T-helper 1 cell (primary cell): ENCODE measurements at places on chromosomes 11 and 22.

DNA sequence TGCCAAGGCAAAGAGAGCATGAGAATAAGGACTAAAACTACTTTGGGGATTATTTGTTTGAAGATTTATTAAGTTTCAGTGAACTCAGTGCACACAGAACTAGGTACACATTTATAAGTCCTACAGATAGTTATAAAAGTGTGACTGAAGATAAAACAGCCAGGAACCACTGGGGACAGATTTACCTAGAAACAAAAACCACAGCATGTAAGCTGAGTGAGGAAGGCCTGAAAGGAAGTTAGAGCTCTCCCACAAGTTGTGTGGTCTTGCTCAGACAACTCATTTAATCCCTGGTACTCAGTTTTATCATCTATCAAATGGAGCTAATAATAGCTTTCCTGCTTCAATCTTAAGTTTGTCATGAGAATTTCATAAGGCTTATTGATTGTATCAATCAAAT, 311.2 kb upstream of the FAT3 start:
- no peak for DNase-seq

DNA sequence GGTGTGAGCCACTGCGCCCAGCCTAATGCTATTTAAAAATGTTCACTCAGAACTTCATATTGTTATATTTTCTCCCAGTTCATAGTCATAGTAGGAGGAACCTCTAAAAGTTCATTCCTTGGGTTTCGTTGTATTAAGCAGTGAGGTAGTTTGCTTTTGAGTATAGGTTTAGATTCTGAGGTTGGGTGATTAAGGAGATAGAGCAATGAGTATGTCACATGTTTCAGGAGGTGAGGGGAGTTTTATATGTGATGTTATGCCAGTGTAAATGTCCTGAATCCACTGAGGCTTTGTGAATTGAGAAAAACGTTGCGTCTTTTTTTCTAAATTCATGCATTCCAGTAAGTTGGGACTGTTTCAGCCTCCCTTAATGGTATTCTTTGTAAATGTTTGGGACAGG, 4.2 kb downstream of the UBE2L3 start:
- no peak for DNase-seq

DNA sequence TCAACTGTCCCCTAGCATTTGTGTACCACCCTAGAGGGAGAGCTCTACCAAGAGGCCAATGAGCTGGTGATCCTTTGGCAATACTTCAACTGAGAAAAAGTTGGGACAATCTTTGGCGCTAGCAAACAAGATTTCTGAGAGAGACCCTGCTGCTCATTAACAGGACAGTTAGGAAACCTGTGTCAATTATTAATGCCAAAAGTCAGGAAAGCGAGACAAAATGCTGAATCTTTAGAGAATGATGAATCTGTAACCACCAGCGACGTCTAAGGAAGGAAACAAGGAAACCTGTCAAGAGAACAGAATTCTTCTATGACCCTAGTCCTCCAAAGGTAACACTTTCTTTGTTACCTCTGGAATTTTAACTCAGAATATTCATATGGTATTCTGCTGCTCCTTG, 19.9 kb downstream of the LARGE2 start:
- DNase-seq, result no peak

- DNase-seq, result no peak
Measured at GRCh38 chr11:17209939-17210245, 2.1 kb upstream of the PIK3C2A start.

- no peak for DNase-seq
Measured at GRCh38 chr11:65435411-65435931, 12.9 kb downstream of the NEAT1 start.

- no peak for DNase-seq
Measured at GRCh38 chr11:33086017-33086416, 46.6 kb downstream of the TCP11L1 start.

- no peak for DNase-seq
Measured at GRCh38 chr11:3170756-3171650, 5.9 kb upstream of the OSBPL5 start.

GRCh38 chr11:68936358-68936636, 32.6 kb downstream of the IGHMBP2 start:
- DNase-seq, result no peak

DNA sequence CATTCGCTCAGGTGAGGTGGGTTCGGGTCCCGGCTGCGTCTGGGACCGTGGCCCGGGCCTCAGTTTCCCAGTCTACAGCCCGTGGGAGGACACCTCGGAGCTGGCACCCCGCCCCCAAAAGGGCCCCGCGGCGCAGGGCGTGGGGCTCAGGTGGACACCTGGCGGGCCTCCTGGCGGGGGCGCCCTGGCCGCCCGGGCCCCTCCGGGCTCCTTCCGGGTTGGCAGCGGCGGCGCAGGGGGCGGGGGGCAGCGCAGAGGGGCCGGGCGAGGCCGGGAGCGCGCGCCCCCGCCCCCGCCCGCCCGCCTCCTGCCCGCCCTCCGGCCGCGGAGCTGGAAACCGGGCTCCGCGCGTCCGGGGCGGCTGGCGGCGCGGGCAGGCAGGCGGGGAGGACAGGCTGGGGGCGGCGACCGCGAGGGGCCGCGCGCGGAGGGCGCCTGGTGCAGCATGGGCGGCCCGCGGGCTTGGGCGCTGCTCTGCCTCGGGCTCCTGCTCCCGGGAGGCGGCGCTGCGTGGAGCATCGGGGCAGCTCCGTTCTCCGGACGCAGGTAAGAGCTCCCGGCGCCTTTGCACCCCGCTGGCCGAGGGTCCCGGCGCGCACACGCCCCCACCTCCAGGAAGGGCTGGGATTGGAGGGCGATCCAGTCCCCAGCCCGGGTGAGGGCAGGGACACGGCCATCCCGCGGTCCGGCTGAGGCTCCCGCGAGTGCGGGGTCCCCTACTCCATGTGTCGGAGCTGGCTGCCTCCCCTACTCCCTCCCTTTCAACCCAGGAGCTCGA, at the start of gene EMID1:
EMID1 (plus strand) TSS at position 303 of the 778 bp plus-strand sequence; CDS start at position 446, 143 bp downstream.
- no peak for DNase-seq

DNA sequence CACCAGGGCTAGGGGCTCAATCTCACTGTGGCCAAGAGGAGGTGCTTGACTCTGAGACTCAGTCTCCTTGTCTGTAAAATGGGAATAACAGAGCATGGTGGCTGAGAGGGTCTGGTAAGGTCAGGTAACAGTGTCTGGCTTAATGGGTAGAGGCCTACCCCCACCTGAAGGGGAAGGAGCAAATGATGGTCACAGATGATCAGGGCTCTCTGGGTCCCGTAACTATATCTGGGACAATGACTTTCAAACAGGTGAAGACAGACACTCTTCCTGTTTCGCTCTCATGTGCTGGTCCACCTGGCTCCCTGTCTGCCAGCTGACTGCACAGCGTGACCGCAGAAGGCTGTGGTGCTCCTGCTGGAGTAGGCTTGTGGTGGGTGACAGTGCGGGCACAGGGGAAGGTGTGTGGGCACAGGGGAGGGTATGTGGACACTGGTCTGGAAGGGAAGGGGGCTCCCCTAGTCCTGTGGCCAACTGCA, 4.0 kb downstream of the A4GALT start:
- DNase-seq, result no peak

- DNase-seq, result no peak
Measured at GRCh38 chr11:18277565-18278271, 11.7 kb downstream of the SAA1 start.

GRCh38 chr11:33952805-33953204, 60.9 kb upstream of the LMO2 start:
- DNase-seq, result no peak

- DNase-seq, result no peak
Measured at GRCh38 chr11:68312780-68313573, 586 bp downstream of the LRP5 start.

- no peak for DNase-seq
Measured at GRCh38 chr11:7495882-7496551, 10.7 kb downstream of the OLFML1 start.

DNA sequence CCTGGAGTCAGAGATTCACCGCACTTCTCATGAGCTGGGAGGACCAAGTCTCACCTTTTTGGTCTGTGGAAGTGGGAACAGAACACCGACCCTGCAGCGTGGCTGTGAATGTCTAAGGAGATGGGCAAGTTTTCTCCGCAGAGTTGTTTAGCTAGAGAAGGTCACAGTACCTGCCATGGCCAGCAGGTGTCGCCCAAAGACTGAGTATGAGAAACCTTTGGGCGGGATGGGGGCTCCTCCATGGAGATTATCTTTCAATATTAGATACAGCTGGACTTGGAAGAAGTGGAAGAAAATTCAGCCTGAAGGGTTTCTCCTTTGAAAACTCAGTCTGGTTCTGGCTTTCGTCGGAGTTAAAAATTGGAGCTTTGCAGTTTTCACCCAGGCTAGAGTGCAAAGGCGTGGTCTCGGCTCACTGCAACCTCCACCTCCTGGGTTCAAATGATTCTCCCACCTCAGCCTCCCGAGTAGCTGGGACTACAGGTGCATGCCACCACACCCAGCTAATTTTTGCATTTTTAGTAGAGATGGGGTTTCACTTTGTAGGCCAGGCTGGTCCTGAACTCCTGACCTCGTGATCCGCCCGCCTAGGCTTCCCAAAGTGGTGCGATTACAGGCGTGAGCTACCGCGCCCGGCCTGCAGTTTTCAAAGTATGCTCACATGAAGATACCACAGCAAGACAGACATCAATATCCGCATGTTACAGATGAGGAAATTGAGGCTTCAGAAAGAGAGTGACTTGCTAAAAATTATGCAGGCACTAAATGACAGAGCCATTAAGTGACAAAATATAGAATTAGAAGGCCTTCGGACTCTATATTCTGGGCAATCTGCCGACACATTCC, 10.7 kb upstream of the DSCAML1 start:
- peak; percentile 64 for DNase-seq

- no peak for DNase-seq
Measured at GRCh38 chr11:108196901-108197300, 25.5 kb downstream of the NPAT start.

- DNase-seq, result no peak
Measured at GRCh38 chr22:27576815-27577573, 224.6 kb downstream of the MN1 start.

GRCh38 chr11:118258410-118258809, 5.7 kb downstream of the MPZL2 start:
- no peak for DNase-seq

- peak; percentile 35 for DNase-seq
Measured at GRCh38 chr22:46737105-46737975, 712 bp downstream of the CERK start.

GRCh38 chr11:102318469-102318868, 1.2 kb downstream of the BIRC3 start:
- DNase-seq, result peak; percentile 75

DNA sequence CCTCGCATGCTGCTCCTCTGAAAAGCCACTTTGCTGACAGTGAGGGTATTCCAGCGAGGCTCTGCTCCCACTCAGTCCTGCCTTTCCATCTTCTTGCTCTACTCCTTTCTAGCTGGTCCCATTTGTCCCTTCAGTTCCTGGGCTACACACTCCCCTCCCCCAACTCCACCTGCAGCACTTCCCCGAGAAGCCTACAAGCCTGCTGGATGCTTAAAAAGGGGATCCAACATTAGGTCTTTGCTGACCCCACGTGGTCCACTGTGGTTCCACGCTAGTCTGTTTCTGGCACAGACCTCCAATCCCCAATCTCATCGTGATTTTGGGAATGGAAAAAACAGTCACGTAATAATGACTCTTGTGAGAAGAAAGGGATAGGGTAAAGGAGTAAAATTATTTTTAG, 121.6 kb upstream of the SNX19 start:
- DNase-seq, result no peak

DNA sequence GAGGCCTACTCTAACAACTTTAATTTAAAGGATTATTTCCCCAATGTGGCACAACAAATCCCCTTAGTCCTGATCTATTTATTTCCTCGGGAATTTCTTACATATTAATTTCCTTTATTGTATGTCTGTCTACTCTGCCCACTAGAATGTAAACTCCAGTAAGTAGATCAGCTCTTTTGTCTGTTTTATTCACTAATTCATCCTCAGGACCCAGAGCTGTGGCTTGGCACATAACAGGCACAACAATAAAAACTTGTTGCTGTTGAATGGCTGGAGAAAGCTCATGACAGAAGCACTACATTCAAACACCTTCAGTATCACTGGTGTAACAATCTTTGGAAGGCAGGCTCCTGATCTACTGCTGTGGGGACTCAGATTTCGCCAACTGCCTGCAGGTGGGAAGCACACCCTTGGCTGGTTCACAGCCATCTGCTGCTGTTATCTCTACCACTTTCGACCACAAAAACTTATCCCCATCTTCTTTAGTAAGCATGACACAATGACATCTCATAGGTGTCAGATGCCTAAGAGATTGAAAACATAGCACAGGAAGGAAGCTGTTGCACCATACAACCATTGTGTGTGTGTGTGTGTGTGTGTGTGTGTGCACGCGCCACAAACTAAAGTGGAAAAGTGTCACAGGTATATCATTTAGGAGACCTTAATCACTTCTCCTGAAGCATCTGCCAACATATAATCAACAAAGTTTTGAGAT, 11.9 kb downstream of the HIRA start:
- DNase-seq, result peak; percentile 25

GRCh38 chr11:66325263-66325671, 8.4 kb upstream of the CD248 start:
- DNase-seq, result no peak

DNA sequence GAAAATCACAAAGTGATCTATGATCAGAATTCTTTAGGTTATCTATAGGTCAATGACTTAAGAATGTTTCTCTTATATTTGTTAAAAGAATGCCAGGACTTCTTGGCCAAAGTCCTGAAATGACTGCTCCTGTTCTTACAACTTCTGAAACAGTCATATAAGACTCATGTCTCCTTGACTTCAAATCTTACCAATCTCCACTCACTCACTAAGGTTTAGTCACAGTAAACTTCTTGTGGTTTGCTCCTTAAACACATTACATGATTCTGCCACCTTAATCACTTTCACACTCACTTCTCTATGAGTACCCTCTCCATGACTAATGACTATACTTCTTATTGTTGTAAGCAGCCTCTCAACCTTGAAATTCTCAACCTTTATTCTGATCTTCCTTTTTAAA, 648.7 kb upstream of the CCDC179 start:
- DNase-seq, result no peak

- DNase-seq, result no peak
Measured at GRCh38 chr22:49042877-49043859, 784.5 kb downstream of the BRD1 start.

DNA sequence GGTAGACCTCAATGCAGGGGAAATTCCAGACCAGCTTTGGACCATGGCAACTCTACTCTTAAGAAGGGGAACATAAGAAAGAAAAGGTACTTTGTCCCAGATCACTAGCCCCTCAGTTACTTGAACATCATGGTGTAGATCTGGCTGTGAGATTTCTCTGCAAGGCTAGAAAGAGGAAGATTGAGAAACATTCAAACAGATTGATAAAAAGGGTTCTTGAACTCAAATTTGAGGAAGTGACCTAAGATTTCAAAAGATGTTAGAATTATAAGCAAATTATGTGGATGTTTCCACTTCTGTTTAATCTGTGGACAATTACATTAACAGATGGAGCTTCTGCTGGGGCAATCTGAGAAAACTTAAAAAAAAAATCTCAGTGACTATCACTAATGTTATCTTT, 21.8 kb upstream of the UPB1 start:
- no peak for DNase-seq
